Left renal cortex interstitium (tissue), 4 donors: ENCODE measurements at places on chromosomes 6 and 20.

GRCh38 chr6:154757352-154758050, 24.3 kb downstream of the SCAF8 start:
- no peak for DNase-seq

GRCh38 chr6:39057251-39058155, 8.9 kb downstream of the GLP1R start:
- DNase-seq, result no peak

- DNase-seq, result no peak
Measured at GRCh38 chr20:13139459-13140150, 81.5 kb upstream of the ISM1 start.

DNA sequence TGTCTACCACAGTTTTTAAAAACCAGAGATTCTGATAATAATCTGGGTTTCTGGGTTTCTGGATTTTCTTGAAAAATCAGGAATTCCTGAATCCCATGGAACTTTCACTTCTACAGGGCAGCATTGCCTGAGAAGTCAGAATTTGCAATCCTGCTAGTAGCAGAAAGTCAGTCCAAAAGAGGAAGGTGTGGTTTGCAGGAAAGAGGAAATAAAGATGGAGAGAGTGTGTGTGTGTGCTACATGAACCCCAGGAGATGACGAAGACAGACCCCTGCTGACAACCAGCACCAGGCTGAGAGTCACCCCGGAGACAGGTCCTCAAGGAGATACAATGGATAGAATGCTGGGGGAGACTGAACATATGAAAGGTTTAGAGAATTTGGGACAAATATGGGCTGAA, 44.9 kb downstream of the PRND start:
- DNase-seq, result no peak

GRCh38 chr20:24853916-24854315, 95.2 kb upstream of the CST7 start:
- no peak for DNase-seq

DNA sequence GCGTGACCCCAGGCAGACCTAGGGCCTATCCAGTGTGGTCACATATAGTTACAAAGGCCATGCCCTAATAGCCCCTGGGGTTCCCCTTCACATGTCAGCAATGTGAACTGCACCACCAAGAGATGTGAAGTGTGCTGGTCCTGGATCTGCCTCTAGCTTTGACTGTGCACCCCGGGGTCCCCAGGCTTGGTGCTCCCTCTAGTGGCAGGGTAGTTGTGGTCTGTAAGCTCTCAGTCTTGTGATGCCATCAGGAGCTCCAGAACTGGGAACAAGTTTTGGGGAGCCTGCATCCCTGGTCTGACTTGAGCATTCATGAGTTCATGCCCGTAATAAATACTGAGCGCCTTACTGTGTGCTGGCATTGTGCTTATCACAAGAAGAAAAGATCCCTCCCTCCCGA, 143.4 kb downstream of the DHX35 start:
- no peak for DNase-seq

DNA sequence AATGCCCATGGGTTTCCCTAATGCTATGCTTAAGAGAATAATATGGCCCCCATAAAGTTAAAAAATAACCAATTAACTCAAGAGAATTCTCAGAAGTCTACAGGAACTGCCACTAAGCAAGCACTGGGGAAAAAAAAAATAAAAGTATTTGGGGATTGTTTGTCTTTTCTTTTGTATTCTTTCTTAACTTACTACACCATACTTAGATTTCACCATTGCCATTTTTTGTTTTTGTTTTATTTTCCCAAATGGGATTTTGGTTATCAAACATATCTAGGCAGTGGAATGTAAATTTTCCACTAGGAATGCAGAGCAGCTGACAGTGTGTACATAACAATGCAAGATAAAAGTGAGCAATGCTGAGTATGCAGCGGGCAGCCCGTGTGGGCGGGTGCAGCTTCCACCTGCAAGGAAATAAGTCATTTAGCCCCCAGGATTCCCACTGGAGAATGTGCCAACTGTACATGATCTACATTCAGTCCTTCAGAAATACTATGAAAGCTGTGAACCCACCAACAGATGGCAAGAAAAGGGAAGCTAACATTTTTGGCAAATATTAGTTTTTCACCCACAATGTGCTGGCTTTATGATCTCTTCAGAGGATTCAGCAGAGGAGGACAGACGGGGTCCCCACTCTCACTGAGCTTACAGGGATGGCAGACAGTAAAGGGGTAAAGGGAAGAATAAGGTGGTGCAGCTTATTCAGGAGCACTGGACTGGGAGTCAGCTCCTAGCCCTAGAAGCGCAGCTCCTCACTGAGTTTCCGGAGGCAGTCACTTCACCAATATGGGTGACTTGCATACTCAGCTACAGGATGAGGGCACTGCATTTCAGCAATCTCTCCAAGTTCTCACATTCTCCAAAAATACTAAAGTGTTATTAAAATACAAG, 44.4 kb downstream of the DCDC2 start:
- no peak for DNase-seq

DNA sequence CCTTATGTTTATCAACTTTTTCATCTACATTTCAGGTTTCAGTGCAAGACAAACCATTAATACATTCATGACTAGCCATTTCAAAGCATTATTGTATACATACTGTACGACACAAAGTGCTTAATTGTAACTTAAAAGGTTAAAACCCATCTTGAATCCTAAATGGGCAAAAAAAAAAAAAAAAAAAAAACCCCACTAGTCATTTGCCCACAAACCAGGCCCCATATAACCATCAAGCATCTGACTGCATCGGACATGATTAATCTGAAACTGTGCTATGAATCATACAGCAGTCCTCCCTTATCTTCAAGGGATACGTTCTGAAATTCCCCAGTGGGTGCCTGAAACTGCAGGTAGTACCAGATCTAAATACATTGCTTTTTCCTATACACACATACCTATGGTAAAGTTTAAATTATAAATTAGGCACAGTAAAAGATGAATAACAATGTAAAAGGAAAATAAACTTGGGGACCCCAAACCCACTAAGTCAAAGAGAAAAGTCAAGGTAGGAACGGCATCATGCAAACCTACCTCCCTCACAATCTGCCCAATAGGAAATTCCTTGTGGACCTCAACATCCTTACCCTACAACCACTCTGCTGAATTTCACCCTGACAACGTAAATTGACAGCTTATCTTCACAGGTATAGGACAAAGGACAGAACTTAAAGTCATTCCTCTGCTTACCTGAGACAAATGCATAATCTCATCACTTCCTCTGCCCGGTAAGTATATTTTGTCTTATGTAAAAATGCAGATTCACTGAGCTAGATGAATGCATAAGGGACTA, 14.3 kb downstream of the B4GALT5 start:
- no peak for DNase-seq

DNA sequence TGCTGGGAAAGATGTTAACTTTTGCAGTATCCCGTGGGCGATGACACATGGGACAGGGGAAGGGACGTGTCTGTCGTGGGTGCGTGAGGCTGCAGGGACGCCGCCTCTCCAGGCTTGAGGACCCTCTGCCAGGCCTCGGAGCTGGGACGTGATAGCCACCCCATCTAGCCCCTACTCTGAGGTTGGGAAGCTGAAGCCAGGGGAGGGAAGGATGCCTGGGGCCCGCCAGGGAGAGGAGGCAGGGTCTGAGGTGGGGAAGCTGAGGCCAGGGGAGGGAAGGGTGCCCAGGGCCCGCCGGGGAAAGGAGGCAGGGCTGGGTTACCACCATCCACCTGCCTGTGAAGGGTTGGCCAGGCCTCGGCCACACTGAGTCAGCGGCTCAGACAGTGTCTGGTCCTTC, 38.2 kb upstream of the GATA5 start:
- DNase-seq, result no peak

GRCh38 chr6:39947611-39948068, 13.4 kb upstream of the MOCS1 start:
- DNase-seq, result no peak

GRCh38 chr20:63807654-63808053, 23.4 kb downstream of the ZBTB46 start:
- DNase-seq, result no peak

- DNase-seq, result no peak
Measured at GRCh38 chr6:74731931-74732330, 473.9 kb downstream of the COL12A1 start.

DNA sequence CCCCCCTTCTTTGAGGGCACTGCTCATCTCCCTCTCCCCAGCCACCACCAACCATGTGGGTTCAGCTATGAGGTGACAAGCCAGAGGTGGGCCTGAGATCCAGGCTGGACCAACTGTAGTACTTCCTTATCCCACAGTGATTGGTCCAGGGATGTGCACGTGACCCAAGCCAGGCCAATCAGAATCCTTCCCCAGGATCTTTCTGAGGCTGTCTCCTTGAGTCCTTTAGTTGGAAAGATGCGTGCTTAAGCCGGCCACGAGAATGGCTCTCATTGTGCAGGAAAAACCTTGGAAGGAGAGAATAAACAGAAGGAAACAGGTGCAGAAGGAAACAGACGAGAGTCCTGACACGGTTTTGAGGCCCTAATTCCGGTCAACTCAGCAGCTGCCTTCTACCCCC, 39.2 kb downstream of the ZC3H12D start:
- DNase-seq, result no peak

DNA sequence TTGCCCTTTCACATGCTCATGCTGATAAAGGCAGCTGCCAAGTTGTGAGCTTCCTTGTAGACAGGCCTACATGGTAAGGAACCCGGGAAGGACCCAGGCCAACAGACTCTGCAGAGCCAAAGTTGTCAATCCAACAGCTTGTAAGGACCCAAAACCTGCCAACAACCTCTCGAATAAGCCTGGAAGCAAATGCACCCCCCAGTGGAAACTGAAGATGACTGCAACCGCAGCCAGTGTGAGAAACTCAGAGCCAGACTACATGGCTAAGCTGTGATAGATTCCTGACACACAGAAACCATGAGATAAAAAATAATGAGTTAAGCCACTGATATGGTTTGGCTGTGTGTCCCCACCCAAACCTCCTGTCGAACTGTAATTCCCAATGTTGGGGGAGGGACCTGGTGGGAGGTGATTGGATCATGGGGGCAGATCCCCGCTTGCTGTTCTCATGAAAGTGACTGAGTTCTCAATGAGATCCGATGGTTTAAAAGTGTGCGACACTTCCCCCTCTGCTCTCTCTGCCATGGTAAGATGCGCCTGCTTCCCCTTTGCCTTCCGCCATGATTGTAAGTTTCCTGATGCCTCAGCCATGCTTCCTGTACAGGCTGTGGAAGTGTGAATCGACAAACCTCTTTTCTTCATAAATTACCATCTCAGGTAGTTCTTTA, 18.8 kb upstream of the CLPSL2 start:
- no peak for DNase-seq

DNA sequence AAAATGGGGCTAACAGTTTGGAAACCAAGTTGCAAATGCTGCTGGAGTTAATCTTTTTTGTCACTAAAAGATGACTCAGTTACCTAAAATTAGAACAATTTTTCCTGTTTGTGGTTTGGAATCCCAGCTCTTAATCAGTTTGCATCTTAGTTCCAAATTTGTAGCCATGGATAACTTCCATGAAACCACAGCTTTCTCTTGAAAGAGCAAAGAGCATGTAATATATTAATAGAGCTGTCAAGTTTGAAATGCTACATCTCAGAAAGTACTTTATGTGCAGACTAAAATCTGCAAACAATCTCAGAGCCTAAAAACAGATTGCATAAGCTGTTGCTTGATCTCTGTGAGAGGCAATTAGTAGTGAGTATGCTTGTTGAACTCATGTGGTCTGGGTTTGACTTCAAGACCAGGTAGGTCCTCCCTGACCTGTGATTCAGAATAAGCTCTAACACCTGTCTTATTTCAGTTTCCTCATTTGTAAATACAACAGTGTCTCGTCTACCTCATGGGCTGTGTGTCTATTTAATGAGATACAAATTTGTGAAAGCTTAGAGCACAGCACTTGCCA, 23.5 kb downstream of the DHX35 start:
- no peak for DNase-seq

GRCh38 chr20:42041000-42041565, 422.9 kb upstream of the CHD6 start:
- peak; percentile 17 for DNase-seq

DNA sequence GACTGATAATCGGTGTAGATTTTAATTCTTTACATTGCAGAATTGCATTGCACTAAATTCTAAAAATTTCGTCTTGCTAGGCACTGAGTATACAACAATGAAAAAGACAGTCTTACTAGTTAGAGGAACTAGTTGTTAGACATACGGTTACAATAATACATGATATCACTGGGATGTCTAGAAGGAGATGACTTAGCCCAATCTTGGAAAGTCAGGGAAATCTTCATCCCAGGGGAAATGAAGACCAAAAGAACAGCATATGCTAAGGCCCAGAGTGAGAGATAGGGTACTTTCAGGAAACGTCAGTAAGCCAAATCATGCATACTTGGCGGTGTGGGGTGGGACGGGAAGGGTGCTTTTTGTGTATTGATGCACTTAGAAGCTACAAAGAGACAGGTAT, 901 bp downstream of the CEP57L1 start:
- DNase-seq, result no peak

DNA sequence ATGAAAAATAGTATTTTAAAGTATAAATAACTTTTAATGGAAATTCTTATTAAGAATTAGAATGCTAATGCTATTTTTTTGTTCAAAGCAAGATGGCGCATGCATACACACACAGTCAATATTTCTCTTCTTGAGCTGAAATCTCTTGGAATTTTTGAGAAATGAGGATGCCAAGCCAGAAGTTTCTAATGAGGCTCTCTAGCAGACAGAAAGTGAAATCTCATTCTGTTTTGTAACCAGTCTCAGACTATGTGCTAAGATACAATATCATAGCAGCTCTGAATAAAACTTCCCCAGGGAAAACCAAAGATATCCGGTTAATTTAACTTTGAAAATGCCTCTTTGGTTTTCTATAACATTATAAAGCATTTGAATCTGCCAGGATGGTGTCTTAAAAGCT, 97.2 kb upstream of the HDAC2 start:
- no peak for DNase-seq

- no peak for DNase-seq
Measured at GRCh38 chr20:8678098-8678776, 390.6 kb upstream of the PLCB4 start.

- DNase-seq, result no peak
Measured at GRCh38 chr20:53763707-53764414, 170.2 kb upstream of the ZNF217 start.

- peak; percentile 32 for DNase-seq
Measured at GRCh38 chr20:33299111-33299603, 16.1 kb downstream of the BPIFB1 start.

DNA sequence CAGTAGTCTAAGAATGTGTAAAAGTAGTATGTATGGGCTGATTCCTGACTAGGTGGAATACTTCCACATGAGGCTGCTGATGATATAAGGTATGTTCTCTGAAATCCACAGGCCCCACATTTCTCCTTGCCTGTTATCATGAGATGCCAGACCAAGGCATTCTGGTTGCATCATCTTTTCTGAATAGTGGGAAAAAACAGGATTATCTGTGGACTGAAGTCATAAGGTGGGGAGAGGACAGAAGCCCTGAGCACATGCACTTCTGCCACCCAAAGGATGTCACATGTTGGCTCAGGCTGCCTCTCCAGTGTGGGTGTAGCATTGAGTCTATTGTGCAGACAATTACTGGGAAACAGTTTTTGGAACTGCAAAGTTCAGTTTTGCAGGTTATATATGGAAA, 184.5 kb upstream of the RAB32 start:
- DNase-seq, result no peak

GRCh38 chr6:44495036-44495901, 107.8 kb downstream of the CDC5L start:
- DNase-seq, result no peak
